Right renal pelvis (tissue), 4 donors: ENCODE measurements at places on chromosomes 3 and 15. TPM values are rescaled to one million over a fixed set of nuclear protein-coding genes. Genes with fewer than 3 reads are reported as not detected.

The CLRN1 gene
- not detected for polyA plus RNA-seq

GRCh38 chr3:12741209-12741608 is 17.9 kb downstream of the TMEM40 start:
- DNase-seq: no peak

GRCh38 chr3:81154611-81155143 is 606.8 kb downstream of the GBE1 start:
- DNase-seq: no peak

GRCh38 chr3:37400355-37400754 is 226.0 kb upstream of the LRRFIP2 start:
- DNase-seq: no peak

DNA sequence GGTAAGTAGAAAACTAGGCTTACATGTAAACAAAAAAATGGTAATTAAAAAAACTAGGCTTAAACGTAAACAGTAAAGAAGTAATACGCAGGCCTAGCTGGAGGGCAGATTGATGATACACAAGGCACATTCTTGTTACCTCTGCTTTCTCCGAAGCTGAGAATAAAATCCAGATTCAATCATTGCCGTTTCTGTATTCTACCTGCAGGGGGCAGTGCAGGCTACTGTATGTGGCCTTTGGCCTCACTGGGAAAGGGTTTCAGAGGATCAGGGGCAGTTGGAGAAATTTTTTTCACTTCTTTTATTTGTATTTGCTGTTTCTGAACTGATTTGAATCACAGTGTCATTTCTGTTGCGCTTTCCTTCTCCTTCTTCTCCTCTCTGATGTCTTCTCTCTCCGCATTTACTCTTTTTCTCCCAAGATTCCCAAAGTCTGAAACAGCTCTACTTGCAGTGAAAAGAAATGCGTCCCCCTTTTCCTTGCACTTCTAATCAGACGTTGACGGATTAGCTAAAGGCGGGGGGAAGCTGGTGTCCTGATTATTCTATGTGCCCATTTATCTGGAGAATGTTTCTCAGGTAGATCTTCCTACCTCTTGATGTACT is 67.1 kb upstream of the MCTP2 start:
- DNase-seq: peak; percentile 59
